ENCODE measurements at places on chromosomes 4 and X.

DNA sequence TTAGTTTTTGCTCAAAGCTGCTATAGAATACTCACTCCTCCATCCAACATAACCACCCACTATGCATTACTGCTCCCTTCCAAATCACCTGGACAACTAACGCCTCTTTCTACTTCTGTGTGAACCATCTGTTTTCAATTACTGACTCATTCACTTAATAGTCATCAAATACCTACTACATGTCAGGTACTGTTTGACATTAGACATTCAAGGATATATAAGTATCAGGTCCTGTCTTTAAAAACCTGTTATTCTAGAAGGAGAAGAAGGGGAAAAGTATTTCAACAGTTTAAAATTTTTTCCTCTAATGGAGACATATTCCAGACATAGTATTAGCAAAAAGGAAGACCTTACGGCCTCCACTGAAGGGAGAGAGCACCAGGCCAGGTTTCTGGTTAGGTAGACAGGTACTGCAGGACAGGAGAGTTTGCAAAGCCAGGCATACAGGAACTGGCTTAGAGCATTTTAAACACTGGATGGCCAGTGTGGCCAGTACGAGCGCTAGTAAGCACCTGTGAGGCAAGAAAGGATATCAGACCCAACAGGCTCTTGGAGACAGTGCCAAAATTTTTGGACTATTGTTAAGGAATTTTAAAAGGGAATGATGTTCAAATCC lies 39.0 kb downstream of the SH3RF1 start:
- no peak for DNase-seq

DNA sequence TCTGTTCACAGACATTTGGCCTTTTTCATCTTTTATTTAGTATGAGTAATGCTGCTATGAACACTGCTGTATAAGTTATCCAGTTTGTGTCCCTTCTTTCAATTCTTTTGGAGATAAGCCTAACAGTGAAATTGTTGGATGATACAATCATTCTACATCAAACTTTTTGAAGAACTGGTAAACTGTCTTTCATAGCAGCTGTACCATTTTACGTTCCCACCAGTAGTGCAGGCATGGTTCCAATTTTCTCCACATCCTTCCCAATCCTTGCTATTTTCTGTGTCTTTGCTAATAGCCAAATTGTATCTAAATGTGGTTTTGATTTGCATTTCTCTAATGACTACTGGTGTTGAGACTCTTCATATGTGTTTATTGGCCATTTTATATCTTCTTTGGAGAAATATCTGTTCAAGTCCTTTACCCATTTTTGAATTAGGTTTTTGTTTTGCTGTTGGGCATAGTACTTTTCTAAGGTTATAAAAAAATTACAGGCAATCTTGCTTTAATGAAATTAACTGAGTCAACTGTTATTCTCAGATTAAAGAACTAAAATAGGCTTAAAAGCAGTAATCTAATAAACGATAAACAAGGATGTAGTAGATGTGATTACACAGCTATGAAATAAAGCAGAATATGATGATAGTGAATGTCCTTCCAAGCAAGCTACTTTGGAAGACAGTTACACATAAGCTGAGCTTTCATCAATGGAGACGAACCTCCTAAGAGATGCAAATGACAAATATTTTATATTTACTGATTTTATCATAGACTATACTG lies 57.2 kb downstream of the FBXW7 start:
- DNase-seq, result no peak

GRCh38 chr4:25786497-25787065 lies 76.2 kb downstream of the SEL1L3 start:
- no peak for DNase-seq

DNA sequence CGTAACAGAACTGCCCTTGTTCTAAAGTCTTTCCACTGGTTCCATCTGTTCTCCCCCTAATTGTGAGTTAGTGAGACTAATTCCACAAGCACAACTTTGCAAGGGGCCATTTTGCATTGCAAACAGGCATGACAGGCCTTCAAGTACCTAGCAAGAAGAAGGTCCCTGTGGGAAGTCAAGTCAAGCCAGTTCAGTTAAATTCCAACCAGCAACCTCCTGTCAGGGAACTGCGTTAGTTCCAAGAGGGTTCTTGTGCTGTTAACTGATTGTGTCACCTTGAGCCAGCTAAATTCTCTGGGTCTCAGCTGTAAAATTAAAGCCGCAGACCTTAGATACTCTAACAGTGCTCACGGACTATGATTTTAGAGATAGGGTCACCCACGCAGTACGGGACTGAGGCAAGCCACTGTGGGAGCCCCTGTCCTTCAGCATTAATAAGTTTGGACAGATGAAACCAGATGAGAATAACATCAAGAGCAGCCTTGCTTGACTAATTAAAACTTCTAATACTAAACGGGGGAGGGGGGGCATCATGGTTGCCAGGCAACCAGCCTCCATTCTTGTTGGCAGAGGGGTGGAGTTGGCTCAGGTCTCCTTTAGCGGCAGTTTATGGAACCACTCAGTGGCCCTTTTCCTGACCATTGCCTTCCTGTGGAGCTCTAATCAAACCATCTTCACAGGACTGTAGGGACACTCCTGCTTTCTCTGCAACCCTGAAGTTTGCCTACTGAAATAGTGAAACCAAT lies 24.1 kb upstream of the TMEM150C start:
- DNase-seq, result no peak

DNA sequence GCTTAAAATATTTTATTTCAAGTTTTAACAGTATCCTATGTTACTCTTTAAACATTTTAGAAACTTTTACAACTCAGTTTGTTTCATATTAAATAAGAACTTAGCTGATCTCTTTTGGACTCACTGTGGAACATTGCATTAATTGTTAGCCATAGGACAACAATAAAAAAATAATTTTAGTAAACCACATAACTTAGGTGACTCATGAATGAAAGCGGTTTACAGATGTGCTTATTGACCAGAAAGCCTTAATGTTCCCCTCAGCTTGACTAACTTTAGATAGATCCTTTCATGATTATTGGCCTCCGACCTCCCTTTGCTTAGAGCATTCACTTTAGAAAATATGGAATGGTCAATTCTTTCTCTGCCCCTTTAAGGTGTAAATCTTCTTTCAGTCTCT lies 783.5 kb upstream of the MAGEB2 start:
- no peak for DNase-seq

DNA sequence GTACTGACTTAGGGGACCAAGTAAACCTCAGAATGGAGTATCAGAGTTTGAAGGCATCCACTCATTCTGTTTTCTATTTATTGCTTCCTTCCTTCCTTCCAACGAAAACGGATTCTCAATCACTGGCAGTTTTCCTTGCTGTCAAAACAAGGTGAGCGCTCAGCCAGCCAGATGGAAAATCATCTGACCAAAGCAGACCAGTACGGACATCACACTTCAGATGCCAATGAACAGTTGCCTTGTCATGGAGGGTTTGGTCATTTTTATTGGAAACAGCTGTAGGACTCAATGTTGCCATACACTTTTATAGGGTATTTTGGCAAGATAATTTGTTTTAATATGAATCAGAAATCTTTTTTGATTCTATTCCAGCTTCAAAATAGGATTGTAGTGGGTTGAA lies 16.6 kb downstream of the GEMIN8 start:
- DNase-seq, result no peak

- DNase-seq, result no peak
These were observed 26.4 kb upstream of the SMIM14 start for GRCh38 chr4:39664828-39665731.

DNA sequence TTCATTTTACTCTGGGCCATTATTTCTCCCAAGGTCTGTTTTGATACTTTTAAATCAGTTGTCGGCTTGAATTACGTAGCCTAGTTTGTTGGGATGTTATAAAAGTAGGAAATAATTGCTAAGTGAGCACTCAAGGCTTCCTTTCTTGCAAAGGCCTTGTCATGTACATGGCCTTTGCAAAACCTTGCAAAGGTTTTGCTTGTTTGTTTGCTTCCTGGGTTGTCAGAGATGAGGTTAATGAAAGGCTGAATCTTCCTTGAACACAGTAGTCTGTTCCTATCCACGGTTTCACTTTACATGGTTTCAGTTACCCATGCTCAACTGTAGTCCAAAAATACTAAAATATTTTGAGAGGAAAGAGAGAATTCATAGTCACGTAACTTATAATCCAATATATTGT lies 113.5 kb downstream of the NAA11 start:
- no peak for DNase-seq

DNA sequence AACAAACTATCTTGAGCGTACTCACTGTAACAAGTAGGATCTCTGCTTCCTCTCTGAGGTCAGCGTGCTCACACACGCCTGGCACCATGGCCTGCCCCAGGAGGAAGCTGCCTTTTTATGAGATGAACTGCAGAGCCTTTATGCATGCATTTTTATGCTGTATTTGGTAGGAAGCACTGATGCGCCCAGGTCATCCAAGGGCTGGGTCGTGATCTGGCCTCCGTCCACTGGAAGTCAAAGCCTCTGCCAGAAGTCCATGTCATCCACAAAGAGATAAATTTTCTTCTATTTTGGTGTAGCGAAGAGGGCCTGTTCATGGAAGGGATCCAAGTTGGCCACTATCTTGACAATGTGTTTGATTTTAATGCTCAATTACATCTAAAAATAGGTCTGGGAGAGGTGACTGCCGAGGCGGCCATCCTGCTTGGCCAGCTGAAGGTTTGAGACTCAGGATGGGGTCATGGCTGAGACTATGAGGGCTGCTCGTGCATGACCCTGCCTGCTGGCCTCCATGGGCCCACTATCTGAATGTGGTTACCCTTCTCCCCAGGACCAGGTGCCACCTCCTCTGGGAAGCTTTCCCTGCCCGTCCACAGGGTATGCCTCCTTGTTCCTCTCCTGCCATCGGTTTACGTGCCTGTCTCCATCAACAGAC lies 50.3 kb downstream of the HTRA3 start:
- DNase-seq, result no peak

DNA sequence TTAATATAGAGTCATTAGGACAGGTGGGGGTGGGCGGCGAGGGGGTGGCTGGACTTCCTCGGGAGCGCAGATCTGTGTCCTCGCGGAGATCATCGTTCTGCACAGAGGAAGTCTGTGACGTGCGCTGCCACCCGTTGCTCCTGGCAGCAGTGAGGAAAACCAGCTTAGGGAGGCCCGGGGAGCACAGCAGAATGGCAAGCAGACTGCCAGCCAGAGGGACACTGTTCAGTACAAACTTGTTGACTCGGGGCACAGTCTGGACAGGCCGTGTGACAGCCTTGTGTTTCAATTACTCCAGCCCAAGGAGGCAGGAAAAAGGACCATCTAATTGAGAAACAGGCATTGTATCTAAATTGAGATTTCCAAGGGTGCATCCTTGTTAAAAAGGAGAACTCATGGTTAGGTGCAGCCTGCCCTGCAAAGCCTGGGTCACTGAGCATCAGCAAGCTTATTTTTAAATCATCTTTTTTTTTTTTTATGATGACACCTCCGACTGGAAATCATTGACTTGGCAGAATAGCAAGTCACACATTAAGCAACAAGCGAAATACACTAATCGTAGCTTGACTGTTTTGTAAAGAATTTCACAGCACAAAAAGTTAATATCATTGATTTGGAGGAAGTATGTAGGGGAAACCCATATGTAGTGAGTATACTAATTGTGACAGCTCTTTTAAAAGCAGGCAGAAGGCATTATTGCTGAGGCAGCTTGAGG lies 512.0 kb upstream of the FAT1 start:
- no peak for DNase-seq

GRCh38 chrX:117376460-117376859 lies 740.1 kb downstream of the KLHL13 start:
- no peak for DNase-seq

DNA sequence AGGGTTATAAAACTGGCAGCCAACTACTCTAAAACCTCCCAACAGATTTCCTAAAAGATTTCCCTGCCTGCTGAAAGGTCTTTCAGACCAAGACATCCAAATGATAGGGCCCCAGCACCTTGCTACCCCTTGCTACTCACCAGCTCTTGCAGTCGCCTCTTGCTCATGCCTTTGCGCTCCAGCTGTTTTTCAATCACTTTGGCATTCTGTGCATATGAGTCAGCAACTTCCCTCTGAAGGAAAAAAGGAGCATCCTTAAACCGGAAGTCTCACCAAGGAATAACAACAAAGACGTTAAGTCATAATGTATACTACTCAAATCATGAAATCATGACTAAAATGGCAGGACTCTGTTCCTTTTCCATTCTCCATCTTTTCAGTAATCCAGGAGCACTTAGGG lies 24.0 kb downstream of the STEEP1 start:
- no peak for DNase-seq

DNA sequence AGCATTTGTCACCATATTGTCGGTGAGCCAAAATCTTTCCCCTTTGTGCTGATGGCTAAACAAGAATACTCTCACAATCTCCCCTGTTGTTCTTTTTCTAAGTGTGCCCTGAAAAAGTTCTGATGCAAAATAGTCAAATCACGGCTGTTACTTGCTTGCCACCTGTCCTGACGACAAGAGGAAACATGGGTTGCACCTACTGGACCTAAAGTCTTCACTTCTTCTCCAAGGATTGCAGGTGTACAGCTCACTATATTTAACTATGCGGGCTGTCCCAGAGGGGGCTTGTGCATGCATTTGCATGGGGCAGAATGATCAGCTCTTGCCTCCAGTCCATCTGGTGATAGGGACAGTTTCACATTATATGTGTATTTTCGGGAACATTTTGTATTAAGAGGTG lies 21.6 kb downstream of the AFF2 start:
- no peak for DNase-seq

GRCh38 chr4:100188829-100189228 lies 1.4 kb downstream of the DDIT4L start:
- DNase-seq, result no peak

DNA sequence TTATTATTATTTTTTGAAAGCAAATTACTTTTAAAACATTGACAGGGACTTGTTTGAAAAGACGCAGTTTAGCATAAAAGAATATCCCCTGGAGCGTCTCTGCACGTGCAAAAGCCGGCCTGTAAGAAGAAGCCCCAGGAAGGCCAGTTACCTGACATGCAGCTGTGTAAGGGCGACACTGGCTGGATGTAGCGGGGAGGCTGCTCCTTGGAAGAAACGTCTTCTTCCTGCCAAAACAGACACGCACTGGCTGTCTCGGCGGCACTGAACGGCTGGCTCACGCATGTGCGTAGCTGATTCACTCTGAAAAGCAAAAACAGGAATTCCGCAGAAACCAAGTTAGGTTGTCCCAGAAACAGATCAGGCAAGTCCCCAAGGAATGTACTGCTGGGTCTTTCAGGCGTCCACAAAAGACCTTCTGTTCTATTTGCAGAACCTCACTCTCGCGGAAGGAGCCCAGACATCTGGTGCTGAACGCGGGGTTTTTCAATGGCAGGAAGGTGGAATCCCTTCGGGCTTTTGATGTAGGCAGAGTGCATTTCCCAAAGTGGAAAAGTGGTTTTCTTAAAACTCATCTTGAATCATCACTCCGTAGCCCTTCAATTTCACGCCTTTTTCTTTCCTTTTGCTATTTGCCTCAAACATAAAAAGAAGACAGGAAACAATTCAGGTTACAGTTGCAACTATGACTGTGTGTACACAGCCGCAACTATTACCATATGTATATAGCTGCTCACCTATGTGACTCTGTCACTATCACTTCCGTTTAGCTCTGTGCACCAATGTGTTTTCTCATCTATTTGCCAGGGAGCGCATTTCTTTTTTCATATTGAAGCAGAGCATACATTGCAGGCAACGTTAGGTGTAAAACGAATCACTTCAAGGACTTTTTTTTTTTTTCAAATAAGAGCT lies 38.1 kb upstream of the ARSH start:
- DNase-seq, result no peak
